ENCODE measurements at places on chromosomes 6 and 20.
A peak's percentile ranks its signal among the peaks of the same experiment; 100 is the strongest.

DNA sequence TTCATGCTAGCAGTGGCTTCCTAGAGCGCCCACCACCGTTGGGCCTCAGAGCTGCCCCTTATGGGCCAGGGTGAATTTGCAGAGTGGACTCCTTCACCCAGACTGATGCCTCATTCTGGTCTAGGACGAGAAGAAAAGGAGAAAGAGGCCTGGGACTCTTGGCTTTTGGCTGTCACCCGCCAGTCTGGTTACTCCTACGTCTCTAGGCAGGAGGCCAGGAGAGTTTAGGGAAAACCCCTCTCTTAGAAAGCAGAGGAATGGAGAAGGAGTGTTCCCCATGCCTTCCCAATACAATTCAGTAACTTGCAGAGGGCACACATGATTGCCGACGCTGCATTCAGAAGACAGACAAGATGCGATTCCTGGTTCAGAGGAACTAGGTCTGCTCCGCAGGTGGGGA is 70.1 kb downstream of the CDC5L start:
- DNase-seq, result no peak

DNA sequence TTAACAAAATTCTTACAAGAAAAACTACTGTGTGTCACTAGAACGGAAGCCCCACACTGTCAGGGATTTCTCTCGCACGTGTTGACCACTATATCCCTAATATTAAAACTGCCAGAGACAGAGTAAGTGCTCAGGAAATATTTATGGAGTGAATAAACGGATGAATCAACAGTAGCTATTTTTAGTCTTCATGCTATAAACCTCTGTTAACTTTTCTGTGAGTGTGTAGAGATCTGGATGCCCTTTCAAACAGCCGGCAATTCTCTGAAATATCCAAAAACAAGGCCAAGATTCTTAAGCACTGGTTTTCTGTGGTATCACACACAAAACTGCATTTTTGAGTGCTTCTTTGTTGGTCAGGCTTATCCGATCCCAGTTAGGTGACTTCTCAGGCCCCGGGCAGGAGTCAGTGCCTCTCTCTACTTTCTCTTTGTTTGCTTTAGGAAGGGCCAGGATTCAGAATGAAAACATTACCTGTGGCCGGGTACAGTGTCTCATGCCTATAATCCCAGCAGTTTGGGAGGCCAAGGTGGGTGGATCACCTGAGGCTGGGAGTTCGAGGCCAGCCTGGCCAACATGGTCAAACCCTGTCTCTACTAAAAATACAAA is 15.7 kb downstream of the ATP9A start:
- no peak for DNase-seq

- peak; percentile 44 for DNase-seq
Measured at GRCh38 chr20:6051505-6051904, 2.4 kb downstream of the LRRN4 start.

DNA sequence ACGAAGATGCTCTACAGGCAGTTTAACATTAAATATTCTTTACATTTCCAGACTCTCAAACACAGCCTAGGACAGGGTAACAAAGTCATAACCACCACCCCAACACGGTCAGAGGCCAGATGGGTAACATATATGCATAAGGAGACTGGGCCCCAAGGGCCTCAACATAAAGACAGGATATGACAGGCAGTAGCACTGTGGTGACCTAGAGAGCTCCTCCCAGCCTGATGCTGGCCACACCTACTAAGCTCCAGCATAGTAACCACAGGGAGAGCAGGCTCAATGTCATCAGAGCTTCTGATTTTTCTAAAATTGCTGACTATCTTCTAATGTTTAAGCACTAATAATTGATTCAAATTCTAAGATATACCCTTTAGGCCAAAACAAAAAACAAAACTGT is 21.7 kb downstream of the SMLR1 start:
- no peak for DNase-seq

GRCh38 chr6:162343936-162344645 is 383.5 kb downstream of the PRKN start:
- no peak for DNase-seq
